ENCODE measurements at places on chromosomes 5 and 9.

- peak; percentile 36 for DNase-seq
Measured at GRCh38 chr9:77177894-77178794, 810 bp downstream of the VPS13A start.

DNA sequence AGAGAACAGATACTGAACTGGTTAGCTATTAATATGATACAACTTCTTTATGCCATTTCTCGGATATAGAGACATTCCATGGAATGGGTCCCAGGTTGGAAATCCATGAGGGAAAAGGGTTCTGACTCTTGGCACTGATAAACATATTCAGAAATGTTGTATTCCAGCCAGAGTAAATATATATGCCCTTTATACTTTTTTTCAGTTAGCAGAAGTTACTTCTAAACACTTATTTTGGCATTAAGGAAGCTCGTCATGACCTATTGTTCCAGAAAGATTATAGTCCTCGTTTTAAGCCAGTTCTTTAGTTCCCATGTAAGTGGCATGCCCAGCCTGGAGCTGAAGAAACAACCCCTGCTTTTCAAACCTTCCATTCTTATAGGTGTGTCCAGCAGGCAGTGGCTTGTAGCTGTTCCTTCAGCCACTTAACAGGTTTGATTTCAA lies 181.6 kb downstream of the CD180 start:
- no peak for DNase-seq

DNA sequence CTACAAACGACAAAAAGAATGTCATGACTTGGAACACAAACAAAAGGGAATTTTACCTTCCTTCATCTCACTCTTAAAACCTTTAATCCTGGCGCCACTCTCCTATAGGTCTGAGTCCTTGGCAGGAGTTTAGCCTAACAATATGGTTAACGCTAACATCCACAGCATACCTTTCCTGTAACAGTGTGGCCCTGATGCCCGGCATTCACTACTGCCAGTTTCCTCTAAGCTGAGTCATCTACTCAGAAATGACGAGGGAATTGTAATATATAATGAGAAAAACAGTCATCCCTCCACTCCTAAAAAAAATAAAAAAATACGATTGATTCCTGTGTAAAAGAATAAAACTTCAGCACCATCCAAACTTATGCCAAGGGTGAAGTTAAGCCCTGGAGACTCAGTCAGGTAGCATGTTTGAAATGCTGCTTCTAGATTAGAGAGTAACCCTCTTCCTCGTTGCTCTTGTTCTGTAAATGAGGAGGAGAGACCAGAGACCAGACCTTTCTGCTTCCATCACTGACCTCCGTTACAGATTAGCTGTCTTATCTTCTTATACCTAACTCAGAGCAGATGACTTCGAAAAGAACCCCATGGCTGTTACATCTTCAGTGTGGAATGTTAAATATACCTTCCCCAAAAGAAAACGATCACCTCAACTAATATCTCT lies 37.4 kb downstream of the CCDC125 start:
- DNase-seq, result no peak

DNA sequence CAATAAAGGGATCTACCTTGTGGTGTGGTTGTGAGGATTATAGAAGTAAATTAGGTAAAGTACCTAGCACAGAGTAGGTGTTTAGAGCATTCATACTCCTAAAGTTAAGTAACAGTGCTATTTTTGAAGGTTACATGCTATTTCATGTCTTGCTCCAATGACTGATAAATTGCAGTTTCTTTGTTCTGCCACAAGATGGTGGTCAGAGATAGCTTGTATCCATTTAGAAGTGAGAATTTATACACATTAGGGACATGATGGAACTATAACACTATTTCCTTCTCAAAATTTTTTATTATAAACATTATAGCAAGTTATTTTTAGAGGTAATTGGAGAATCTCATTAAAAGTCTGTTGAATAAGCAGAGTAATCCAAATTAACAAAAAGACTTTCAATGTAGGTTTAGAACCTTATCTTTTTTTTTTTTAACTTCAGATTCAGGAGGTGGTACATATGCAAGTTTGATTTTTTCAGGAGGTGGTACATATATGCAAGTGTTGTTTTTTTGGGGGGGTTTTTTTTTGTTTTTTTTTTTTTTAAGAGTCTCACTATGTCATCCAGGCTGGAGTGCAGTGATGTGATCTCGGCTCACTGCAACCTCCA lies 17.1 kb downstream of the MTREX start:
- DNase-seq, result no peak

DNA sequence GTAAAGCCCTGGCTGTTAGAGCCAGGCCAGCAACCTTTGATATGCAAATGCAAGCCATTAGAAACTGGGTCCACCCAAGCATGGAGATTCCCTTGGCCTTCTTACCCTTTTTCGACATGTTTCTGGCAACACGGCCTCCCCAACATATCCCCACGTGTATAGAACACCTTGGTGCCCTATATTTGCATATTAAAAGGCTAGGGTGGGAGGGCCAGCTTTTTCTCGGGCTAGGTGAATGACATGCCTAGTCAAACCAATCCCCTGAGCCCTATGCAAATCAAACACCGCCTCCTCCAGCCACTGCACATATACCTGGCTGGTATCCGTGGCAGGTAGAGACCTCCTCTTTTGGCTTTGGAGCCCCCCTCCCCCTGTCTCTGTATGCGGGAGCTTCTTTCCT lies 55.6 kb upstream of the ZFR start:
- no peak for DNase-seq

DNA sequence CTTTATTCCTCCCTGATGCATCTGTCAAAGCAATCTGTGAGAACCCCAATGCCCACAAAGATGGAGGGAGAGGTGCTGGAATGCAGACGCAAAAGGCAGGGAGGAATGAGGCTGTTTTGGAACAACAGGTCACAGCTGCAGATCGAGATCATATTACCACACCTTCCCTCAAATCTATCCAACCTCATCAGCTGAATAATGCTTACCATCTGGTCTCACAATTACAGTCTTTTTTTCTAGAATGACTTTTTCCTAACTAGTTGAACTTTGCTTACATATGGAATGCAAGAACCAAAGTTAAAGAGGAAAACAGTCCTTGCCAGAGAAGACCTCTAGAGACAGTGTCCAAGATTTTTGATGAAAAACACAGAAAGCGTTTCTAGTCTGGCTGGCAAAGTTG lies 158.1 kb downstream of the LPAR1 start:
- no peak for DNase-seq
